ENCODE measurements at places on chromosomes 7 and 10.

- no peak for DNase-seq
Observed at GRCh38 chr7:5384618-5385017, 39.0 kb downstream of the TNRC18 start.

GRCh38 chr10:128024426-128024825 lies 101.8 kb downstream of the MKI67 start:
- no peak for DNase-seq

DNA sequence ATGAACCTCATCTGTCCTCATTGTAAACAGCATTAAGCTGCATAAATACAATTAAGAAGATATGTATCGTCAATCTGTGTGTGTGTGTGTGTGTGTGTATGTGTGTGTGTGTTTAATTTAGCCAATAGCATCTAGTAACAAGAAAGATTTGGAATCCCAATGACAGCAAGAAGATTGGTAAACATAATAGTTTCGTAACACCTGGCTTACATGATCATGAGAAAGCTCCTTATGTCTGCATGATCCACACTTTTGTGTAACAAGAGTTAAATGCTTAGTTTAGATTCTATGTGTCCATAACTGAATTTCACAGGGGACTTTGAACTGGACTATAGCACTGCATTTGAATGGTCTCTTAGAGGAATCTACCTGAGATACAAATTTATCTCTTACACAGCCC lies 191.0 kb upstream of the BET1 start:
- no peak for DNase-seq

- peak; percentile 12 for DNase-seq
Observed at GRCh38 chr7:122143376-122143750, 686 bp downstream of the AASS start.

GRCh38 chr10:99788598-99789256 lies 6.3 kb downstream of the ABCC2 start:
- DNase-seq, result no peak

GRCh38 chr7:5779141-5779540 lies 2.3 kb downstream of the RNF216 start:
- DNase-seq, result no peak

GRCh38 chr10:129161150-129161549 lies 305.9 kb upstream of the MGMT start:
- no peak for DNase-seq

DNA sequence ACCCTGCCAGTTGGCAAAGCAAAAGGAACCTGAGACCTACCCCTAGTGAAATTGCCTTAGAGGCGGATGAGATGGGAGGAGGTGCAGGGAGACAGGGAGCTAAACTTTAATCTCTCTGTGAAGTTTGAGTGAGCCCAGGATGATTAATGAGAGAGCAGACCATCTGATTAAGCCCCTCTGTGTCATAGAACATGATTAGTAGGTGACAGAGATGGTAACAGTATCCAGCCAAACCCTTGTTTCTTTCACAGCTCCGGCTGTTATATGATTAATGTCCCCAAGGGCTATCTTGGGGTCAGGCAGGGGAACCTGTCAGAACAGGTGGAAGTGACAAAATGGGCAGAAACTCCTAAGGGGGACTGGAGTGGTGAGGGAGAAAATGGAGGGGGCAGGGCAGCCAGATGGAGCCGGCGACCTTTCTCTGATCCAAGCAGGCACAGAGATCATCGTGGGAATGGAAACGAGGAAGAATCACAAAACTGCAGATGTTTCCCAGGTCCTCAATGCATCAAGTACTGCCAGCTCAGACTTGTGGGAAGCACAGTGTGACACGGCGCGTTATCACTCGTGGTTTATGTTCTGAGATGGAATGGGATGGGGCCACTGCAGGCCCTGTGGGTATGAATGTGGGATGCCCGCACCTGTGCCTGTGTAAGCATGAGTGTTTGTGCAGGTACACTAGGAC lies 684.2 kb downstream of the LRMDA start:
- no peak for DNase-seq

DNA sequence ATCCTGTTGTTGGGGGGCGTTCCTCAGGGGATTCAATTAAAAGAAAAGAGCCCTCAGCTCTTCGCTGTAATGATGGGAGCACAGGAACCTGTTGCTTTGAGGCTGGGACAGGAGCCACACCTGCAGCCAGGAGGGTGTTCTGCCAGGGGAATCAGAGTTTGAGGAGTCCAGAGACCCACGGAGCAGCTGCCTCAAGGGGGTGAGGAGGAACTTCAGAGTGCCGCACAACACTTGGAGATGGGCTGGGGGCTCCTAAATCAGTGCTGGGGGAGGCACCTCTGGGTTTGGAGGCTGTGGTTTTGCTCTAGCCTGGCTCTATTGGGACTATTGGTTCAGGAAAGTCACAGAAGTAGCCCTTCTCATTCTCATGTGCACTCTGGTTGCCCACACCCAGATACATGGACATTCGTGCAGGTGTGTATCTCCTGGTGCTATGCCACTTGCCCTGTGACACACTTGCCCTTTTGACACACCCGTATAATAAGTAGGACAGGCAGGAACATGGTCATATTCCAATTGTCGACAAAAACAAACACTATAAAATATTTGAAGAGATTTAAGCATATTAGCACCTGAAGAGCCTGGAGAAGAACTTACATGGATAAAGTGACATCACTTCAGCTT lies 98.1 kb downstream of the PTPN20 start:
- no peak for DNase-seq

GRCh38 chr7:134890246-134891240 lies 95.8 kb upstream of the AGBL3 start:
- DNase-seq, result no peak

- DNase-seq, result no peak
Observed at GRCh38 chr7:30911561-30911969, at the start of gene AQP1. TSS of gene AQP1 (plus strand) at chr7:30911853. CDS start at chr7:30911910, 57 bp downstream.

- no peak for DNase-seq
Observed at GRCh38 chr10:105844241-105844640, 1203.2 kb downstream of the SORCS3 start.

- no peak for DNase-seq
Observed at GRCh38 chr7:22715969-22716368, 11.0 kb upstream of the IL6 start.

GRCh38 chr7:137950263-137950621 lies 51.6 kb downstream of the CREB3L2 start:
- no peak for DNase-seq

- no peak for DNase-seq
Observed at GRCh38 chr7:146922782-146923181, 806.2 kb downstream of the CNTNAP2 start.

DNA sequence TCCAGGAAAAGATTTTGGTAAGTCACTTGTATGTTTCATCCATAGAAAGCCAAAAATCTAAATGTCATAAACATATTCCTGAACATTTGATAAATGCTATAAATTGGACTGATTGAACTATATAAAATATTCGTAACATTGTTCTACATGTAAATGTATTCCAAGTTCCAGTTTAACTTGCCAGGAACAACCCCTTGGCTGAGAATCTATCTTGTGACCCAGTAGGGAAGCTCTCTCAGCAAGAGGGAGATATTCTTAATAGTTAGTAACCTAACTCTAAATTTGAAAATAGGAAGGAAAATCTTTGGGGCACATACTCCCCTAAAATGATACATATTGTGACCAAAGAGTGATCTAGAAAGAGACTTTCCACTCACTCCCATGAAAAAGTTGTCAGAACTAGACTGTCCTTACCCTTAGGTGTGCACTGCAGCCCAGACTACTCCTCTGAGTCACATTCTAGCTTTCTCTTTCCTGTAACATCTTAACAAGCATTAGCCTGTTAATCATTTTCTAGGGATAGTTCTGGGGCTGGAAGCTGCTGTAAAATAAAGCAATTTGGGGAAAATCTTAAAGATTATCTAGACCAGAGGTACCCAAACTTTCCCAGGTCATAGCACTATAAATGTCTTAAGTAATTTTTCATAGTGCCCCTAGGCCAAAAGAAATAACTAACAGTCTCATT lies 73.7 kb upstream of the SKAP2 start:
- DNase-seq, result no peak

GRCh38 chr10:51171946-51172345 lies 97.7 kb downstream of the PRKG1 start:
- DNase-seq, result no peak

DNA sequence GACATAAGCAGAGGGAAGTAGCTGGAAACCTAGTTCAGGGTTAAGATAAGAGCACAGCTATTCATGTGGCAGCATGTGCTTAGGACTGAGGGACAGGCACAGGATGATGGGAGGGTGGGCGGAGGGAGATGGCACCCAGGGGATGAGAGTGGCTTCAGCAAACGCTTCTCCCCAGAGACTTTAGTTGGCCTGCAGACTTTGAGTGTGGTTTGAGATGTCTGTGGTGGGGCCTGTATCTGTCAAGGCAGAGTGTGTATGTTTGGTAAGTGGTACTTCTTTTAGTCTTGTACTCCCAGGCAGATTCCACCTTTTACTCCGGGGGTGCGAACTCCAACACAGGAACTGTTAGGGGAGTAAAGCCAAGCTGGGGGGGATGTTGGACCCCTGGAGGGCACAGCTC lies 88.9 kb downstream of the WDFY4 start:
- no peak for DNase-seq

GRCh38 chr10:59753267-59753666 lies at the start of gene MRLN:
TSS of gene MRLN (minus strand) at chr10:59753455.
- no peak for DNase-seq

DNA sequence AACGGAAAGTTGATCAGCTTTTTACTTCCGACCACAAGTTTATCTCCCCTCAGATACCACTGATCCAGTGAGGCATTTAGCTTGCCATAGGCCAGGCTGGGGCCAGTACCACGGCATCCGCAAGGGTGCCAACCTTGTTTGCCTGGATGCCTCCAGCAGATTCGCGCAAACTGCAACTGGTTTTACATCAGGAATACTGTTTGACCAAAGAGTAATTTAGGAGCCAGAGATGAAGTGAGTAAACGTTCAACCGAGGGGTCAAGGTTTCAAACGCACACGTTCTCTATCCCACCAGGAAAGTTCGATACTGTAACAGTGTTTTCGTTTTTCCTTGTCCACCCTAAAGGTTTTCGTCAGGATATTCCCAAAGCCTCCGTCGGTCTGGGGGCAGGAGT lies 266 bp upstream of the MDFIC start:
- DNase-seq, result no peak

DNA sequence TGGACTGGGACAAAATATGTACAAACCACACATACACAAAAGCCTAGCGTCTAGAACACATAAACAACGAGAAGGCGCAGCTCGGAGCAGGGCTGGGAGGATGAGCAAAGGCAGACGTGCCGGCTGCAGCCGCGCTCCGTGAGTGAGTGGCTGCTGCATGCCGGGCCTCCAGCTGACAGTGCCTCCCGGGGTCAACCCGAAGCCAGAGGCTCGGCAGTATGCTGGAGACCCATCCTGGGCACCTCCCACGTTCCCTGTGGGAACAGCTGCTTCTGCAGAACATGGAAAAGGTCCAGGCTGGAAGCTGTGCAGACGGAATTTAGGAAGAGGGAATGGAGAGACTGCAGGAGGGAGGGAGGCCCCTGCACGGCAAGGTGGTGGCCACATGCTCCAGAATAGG lies 3.6 kb upstream of the GPR146 start:
- DNase-seq, result no peak

GRCh38 chr10:77398558-77398957 lies 239.1 kb downstream of the KCNMA1 start:
- no peak for DNase-seq

DNA sequence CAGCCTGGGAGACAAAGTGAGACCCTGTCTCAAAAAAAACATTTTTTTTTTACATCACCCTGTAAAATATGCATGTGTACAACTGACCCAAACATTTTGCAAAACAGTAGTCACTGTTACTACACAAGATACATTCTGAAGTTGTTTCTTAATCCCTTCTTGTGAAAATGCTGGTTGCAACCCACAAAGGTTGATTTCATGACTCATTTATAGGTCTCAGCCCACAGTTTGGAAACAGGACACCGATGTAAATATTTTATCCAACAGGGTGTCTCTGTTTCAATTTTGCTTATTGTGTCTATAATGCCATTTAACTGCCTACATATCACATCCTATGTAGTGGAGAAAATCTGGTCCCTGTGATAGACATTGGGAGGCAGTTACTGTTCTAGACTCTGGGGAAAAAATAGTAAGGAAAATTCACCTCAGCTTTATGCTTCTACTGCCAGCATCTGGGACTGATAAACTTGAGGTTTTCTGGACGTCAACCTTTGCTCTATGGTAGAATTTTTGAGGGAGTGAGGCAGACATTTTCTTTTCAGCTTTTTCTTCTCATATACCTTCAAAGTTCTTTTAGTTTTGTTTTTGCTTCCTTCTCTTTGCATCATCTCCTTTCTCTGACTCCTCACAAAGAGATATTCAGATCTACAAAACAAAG lies 1.6 kb upstream of the RAB19 start:
- DNase-seq, result no peak

GRCh38 chr10:66862687-66863258 lies 63.1 kb upstream of the LRRTM3 start:
- no peak for DNase-seq

GRCh38 chr10:58920655-58921003 lies 255.8 kb upstream of the PHYHIPL start:
- DNase-seq, result no peak

GRCh38 chr7:58316-58715 lies 134.1 kb upstream of the FAM20C start:
- no peak for DNase-seq

DNA sequence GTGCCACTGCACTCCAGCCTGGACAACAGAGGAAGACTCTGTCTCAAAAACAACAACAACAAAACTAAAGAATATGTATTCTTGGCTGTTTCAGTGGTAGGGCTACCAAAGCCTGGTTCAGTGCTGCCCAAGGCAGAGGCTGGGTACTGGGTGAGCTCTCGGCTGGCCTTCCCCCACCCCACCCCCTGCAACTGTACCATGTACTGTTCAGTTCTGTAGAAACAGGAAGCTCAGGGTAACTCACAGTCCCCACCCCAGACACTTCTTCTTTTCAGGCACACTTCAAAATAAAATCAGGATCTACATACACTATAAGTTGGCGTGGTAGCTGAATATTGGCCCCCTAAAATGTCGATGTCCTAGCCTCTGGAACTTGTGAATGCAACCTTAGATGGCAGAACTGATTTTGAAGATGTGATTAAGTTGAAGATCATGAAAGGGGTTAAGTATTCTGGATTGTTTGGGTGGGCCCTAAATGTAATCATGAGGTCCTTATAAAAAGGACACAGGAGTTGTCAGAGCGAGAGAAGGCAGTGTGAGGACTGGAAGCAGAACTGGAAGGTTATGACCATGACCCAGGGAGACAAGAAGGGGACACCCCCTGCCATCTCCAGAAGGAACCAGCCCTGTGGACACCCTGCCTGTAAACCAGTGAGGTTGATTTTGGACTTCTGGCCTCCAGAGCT lies 31.2 kb downstream of the TBXAS1 start:
- no peak for DNase-seq

- no peak for DNase-seq
Observed at GRCh38 chr7:13800694-13801448, 188.6 kb downstream of the ETV1 start.

- no peak for DNase-seq
Observed at GRCh38 chr10:124185084-124185483, 91.7 kb upstream of the CHST15 start.

DNA sequence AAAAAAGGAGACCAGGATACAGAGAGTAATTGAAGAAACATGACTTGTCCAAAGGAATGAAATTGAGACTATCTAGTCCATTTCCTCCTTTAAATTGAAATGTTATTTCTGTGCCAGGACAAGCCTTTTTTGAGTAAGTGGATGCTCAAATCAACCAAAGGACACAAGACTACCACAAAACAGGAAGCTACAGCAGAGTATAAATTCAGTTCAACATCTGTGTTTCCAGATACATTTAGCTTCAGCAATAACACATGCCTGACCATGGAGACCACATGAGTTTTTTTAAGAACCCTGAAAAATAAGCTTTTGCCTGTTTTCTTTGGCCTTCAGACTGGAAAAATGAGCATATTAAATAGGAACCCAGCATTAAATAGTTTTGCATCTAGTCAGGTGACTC lies 707.5 kb downstream of the ZWINT start:
- DNase-seq, result no peak
